ENCODE measurements at places on chromosomes 6 and 20. TPM values are rescaled to one million over a fixed set of nuclear protein-coding genes. Genes with fewer than 3 reads are reported as not detected.

The LPA gene
- total RNA-seq, result not detected

The SAPCD1 gene
- 0.89 TPM for total RNA-seq

The MTFR2 gene
- 9.4 TPM for total RNA-seq

The GRIK2 gene
- 0.22 TPM for total RNA-seq

The WFDC10B gene
- not detected for total RNA-seq

The SERPINB6 gene
- total RNA-seq, result 62.5 TPM

The CLPSL1 gene
- total RNA-seq, result not detected

The MEI4 gene
- not detected for total RNA-seq

Data from SJCRH30 (cell line).